Stimulated activated CD4-positive, alpha-beta T cell treated with anti-CD3 and anti-CD28 coated beads, Interleukin-4, amount 100 ng/mL, for 4 hours (primary cell): ENCODE measurements at places on chromosomes 2 and 18.
A peak's percentile ranks its signal among the peaks of the same experiment; 100 is the strongest.

DNA sequence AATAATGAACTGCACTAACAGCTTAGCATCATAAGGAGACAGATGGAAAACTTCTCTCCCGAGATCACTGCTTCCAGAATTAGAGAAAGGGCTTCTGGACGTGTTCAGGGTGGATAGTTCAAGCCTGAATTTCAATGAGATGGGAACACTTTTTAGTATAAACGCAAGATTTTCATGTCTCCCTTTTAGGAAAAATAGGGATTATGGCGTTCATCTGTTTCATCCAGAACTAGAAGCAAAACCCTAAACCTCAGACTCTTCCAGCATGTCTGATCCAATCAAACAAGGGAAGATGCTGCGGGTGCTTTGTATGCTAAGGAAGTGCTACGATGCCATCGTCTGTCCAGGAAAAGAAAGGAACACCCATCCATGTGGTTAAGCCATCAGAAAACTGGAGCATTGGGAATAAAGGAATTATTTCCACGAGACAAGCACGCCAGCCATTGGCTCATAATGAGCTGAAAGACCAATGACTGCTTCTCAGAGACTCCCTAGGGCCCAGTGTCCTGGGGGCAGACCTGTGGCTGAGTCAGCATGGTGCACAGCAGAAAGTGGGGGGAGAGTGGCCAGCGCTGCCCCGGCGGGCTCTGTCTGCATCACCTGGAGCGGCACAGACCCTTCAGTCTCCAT, 65.9 kb upstream of the AFF3 start:
- no peak for DNase-seq

DNA sequence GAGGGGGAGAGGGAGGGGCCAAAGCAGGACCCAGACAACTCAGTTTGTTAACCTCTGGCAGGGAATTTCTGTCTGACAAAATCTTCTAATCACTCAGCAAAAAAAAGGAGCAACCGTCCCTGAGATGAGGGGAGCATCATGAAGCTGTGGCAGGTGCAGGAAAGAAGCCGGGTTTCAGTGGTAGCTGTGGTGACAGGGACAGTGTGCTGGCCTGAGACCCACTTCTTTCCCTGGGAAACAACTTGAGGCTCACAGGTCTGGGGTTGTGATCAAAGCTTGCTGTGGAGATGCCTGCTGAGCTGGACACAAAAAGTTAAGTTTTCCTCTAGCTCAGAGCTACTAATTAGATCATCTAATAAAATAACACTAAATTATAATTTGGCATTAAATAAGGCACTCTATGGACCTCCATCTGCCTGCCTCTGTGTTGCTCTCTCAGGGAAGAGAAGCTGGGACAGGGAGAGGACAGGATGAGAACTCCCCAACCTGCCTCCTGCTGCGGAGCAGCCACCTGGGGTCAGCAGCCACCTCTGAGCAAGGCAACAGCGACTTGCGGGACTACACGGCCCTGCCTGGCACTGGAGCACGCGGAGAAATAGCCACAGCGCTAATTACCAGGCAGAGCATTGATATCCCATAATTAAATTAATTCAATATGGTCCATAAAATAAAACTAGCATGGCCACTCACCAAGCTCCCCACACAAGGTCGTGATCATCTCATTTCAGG, 104.6 kb upstream of the TEX51 start:
- DNase-seq: no peak

GRCh38 chr2:25323042-25323514, 18.6 kb downstream of the DNMT3A start:
- peak; percentile 47 for DNase-seq

DNA sequence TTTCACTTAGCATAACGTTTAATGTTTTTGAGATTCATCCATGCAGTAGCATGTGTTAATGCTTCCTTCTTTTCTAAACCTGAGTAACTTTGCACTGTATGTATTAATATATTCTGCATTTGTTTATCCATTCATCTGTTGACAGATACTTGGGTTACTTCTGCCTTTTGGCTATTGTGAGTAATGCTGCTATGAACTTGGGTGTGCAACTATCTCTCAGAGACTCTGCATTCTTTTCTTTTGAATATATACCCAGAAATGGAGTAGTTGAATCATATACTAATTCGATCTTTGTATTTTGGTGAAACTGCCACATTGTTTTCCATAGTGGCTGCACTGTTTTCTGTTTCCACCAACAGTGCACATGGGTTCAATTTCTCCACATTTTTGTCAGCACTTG, 128.3 kb downstream of the SH3BP4 start:
- DNase-seq: no peak

DNA sequence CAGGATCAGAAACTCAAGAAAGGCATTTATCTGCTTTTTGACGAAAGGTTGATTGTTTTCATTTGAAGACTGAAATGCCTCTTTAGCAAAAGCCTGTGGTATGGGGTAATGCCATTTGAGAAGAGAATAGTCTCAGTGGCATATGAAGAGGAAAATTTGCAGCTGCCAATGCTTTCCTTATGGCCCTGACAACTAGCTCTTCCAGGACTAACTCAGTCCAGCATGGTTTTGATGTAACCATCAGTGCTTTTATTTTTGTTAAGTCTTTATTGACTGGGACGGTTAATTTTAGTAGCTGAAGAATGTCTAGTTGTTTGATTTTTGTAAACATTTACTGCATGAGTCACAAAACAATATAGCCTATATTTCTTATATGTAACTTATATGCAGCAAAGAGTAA, 158.4 kb downstream of the LNPK start:
- DNase-seq: no peak
